ENCODE measurements at places on chromosomes 5 and 9.

DNA sequence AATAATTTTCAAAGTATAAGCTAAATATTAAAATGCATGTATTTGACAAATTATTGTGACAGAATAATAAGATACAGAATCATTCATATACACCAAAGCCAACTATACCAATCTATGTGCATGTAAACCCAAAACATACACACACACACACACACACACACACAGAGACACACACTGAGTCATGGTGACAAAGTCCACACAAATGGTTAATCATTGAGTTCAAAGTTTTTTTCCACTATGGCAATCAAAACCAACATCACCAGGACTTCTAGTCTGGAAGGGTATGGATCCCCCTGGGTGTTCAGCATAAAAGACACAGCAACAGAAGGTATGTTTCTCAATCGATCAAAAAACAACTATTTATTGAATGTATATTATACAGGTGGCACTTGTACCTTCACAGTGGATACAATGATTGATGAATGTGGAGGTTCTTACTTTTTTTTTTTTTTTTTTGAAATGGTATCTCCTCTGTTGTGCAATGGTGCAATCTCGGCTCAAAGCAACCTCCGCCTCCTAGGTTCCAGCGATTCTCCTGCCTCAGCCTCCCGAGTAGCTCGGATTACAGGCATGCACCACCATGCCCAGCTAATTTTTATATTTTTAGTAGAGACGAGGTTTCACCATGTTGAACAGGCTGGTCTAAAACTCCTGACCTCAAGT, 137.0 kb downstream of the PDE4D start:
- DNase-seq, result no peak

GRCh38 chr5:149223081-149223848, 48.4 kb upstream of the AFAP1L1 start:
- DNase-seq, result no peak

DNA sequence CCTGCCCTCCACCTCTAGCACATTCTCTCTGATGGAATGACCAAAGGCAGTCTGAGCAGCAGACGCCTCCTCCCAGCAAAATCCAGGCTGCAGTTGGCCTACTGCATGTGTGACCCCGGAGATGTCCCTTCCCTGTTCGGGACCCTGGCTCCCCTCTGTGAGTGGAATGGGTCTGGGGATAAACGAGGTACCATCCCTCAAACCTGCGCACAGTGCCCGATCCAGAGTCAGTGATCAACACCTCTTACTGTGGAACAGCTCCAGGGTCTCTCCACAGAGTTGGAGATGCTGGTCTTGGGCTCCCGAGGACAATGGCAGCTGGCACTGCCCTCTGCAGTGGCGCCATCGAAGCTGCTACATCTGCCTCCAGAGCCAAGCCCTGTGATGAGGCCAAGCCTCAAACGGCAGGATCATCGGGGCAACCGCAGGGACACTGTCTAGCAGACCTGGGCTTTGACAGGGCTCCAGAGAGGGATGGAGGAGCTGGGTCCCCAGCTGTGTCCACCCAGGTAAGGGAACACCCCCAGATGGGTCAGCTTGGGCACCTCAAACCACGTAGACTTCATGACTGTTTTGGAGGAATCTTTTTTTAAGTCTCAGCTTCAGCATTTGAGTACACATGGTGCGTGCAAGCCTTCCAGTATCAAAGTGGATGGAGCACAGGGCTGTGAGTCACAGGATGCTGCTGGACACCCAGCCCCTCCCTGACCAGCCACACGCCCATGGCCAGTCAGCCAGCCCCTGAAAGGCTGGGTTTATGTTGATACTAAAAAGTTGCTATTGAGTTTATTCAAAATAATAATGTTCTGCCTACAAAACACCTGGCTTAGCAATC, 13.0 kb downstream of the MED10 start:
- no peak for DNase-seq

- DNase-seq, result no peak
These were observed 801.4 kb downstream of the BRINP1 start for GRCh38 chr9:118567861-118568260.

DNA sequence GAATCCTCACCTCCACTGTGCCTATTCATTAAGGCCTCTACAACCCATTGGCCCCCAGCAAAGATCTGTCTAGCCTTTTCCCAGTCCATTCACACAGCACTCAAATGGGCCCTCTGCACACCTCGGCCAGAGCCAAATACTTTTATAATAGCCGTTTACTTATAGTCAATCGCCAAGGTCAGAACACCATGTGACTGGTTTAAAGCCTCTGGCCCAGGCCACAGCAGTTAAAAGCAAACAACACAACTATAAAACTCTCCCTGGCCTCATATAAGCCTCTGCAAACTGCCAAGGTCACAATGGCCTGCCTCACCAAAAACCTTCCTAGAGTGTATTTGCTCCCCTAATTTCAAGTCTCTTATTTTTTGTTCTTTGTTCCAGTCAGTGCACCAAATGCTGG, 562.6 kb downstream of the CAAP1 start:
- DNase-seq, result no peak

DNA sequence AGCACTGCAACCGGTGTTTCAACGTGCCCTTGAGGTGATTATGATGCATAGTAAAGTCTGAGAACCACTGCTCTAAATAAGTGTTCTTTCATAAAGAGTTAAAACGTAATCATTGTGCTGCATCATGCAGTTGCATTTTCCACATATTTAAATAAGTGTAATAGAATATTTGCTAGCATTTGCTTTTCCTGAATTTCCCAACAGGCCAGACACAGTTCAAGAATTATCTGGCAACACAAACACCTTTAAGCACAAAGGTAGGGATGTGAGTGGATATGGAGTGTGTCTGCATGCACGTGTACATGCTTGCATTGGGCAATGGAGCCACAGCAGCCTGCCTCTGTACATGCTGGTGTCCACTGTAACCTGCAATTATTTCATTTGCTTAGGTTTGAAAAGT, 193.6 kb upstream of the PIK3R1 start:
- no peak for DNase-seq

- DNase-seq, result no peak
These were observed 13.2 kb upstream of the GFPT2 start for GRCh38 chr5:180366326-180366725.

DNA sequence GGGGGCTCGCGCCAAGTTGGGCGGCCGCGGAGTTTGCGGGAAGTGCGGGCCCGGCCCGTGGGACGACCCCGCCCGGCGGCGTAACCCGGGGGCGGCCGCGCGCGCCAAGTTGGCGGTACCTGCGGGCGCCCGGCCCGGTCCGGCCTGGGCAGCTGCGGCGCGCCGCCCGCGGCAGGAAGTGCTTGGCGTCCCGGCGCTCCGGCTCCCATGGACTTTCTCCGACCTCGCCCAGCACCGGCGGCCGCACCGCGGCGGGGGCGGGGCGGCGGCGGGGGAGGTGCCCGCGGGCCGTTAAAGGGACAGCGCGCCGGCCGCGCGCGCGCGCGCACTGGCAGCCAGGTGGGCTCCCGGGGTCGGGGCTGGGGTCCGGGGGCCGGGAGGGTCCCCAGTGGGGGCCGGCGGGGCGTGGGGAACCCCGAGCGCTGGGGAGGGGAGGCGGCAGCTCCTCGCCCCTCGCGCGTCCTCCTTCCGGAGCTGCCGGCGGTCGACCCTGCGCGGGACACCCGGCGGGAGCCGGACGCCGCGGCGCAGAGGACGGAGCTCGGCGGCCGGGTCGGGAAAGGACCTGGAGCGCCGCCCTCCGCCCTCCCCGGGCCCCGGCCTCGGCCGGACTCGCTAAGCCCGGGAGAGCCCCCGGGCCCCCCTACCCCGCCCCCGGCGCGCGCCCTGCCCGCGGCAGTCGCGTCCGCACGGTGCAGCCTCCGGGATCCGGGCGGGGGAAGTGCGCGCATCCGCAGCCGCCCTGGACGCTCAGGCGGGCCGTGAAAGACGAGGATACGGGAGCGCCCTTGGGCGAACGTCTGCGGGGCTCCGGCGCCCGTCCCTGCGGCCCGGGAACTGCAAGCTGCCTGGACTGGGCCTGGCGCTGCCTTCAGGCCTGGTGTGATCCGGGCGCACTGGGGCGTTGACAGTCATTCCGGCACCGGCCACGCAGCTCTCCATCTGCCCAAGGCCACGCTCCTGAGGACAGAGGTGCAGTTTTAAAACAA, at the start of gene NACC2:
Gene NACC2 (minus strand): TSS at position 220 of the 989 bp plus-strand sequence. CDS start 44,768 bp downstream, outside the sequence.
- DNase-seq, result no peak

- no peak for DNase-seq
These were observed 3.2 kb downstream of the NKD2 start for GRCh38 chr5:1011741-1012312.

DNA sequence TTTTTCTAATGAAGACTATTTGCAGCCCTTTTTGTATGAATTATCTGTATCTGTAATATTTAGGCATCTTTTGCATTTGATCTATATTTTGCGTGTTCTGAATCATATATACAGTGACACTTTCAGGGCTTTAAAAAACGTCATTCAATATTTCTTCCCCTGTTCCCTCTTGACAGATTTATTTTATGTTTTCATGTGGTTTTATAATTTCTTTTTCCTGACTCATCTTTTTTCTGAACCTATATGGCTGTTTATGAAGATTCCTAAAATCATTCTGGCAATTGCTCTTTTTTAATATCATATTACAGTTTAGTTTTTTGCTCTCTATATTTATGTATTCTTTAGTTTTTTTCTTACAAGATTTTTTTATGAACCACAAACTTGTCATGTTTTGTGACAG, 67.6 kb downstream of the SMARCA2 start:
- DNase-seq, result no peak

DNA sequence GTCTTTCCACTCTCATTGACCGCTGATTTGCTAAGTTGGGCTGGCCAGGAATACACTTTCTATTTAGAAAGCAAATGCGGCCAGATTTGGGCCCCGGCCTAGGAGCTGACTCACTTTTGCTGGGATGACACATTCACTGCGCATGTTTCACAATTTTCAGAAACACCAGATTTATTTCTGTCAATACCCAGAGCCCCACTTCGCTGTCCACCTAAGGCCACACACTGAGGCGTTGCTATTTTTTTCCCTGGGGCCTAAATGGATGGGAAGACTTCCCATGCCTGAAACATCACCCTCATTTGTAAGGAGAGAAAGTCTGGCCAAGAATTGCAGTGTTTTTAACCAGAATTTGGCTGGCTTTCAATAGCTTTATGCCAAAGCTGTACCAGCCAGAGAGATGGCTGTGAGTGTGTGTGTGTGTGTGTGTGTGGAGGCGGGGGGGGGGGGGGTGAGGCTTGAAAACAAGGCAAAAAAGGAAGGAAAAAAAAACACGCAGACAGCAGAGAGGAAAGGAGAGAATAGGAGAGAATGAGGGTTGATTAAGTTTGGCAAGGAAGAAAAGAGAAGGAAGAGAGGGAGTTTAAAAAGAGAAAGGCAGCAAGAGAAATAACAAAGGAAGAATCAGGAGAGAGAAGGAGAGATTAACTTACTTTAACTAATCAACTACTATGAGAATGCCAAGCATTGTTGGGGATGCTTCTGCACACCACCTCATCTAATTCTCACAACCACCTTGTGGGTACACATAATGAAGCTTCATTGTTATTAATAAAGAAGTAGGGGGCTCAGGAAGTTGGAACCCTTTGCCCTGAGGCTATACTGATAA, 261.4 kb upstream of the KLF4 start:
- no peak for DNase-seq

GRCh38 chr9:17246770-17247169, 111.9 kb downstream of the CNTLN start:
- DNase-seq, result no peak

- no peak for DNase-seq
These were observed 113.3 kb downstream of the MTREX start for GRCh38 chr5:55421074-55421529.

GRCh38 chr5:137836997-137837396, 30.7 kb upstream of the MYOT start:
- no peak for DNase-seq

DNA sequence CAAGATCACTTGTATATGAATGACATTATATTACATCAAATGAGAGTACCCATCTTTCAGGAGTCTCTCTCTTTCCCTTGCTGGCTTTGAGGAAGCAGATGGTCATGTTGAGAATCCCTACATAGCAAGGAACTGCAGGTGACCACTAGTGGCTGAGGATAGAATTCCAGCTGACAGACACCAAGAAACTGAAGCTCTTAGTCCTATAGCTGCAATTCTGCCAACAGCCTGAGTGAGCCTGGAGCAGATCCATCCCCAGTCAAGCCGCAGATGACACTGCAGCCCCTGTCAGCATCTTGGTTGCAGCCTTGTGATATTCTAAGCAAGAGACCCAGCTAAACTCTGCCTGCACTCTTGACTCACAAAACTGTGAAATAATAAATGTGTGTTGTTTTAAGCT, 531.5 kb downstream of the CSNK1G3 start:
- DNase-seq, result no peak

DNA sequence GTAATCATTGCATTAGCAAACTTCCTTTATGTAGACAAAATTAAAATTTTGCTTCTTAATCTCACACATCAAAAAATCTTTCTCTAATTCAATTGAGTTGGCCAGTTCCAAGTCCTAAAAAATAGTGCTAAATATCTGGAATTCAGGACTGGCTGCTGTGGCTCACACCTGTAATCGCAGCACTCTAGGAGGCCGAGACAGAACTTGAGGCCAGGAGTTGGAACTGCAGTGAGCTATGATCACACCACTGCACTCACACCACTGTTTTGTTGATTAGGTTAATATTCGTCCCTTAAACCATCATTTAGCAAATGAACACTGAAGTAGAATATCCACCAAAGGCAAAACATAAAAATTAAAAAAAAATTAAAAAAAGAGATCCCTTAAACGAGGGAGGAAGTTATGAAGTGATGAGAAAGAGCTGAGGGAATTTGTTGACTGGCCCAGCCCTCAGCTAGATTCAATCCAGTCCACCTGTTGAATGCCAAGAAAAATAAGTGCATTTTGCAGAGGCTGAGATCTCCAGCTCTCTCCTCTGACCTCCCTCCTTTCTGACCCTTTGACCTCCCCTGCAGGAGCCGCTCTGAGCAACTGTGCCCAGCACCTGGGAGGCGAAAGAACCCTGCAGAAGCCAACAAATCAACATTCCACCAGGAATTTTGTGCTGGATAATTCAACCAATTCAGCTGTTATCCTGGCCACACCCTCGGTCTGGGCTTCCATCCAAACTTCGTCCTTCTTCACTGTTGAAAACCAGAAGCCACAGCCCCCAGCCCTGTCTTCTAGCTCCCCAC, 96.8 kb downstream of the OR2K2 start:
- no peak for DNase-seq

- DNase-seq, result peak; percentile 56
These were observed 1.0 kb downstream of the GGTA1 start for GRCh38 chr9:121498487-121499176.

- DNase-seq, result no peak
These were observed 291.3 kb downstream of the FBXL7 start for GRCh38 chr5:15791274-15791673.

DNA sequence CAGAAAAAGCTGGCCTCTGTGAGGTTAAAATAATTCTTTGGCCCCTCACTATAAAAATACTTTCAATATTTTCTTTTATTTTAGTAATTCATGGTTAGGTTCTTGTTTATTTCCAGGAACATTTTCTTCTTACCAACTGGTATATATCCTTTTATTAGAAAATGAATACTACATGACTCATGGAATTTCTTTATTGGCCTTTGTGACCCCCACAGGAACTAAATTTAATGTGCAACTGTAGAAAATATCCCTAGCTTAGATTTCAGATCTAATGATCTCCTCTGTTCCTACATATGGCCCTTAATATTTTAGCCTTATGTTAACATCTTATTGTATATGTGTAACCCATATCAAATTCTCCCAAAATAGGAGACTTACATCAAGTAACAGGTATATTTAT, 429.9 kb downstream of the NR2F1-AS1 start:
- DNase-seq, result no peak

All from activated CD8-positive, alpha-beta memory T cell treated with anti-CD3 and anti-CD28 coated beads, Interleukin-2, amount 50 U/mL, for 48 hours (primary cell).